ENCODE measurements at places on chromosomes 12 and 14. TPM values are rescaled to one million over a fixed set of nuclear protein-coding genes. Genes with fewer than 3 reads are reported as not detected.

Gene GPRC5A
- 0.20 TPM for total RNA-seq

- peaks cover 13% of the 10 kb centered on the region for H3K4me1 ChIP-seq
- H3K4me3 ChIP-seq = no peak overlapping the region
- no peaks in the 10 kb centered on the region for H3K27me3 ChIP-seq
- no peak overlapping the region for H3K27ac ChIP-seq
- H3K36me3 ChIP-seq = no peaks in the 10 kb centered on the region
Measured at GRCh38 chr14:53156238-53156637, 3.1 kb upstream of the DDHD1 start.

Gene STON2
- 4.4 TPM for total RNA-seq

GRCh38 chr12:51980051-51980808 is 26.5 kb upstream of the TAMALIN start:
- peak; percentile 48 for DNase-seq
- H3K27ac ChIP-seq = no peak overlapping the region
- no peaks in the 10 kb centered on the region for H3K27me3 ChIP-seq
- peak overlapping the region; percentile 52 for H3K4me3 ChIP-seq

- H3K27ac ChIP-seq = no peak overlapping the region
- no peaks in the 10 kb centered on the region for H3K4me1 ChIP-seq
- DNase-seq = no peak
- no peaks in the 10 kb centered on the region for H3K27me3 ChIP-seq
Measured at GRCh38 chr14:62329427-62329826, 567.2 kb downstream of the SNAPC1 start.

- no peaks in the 10 kb centered on the region for H3K4me1 ChIP-seq
- peaks cover 23% of the 10 kb centered on the region for H3K36me3 ChIP-seq
- no peak overlapping the region for H3K27ac ChIP-seq
Measured at GRCh38 chr14:51939226-51939625, 50.1 kb upstream of the RTRAF start.

Gene NANOG
- total RNA-seq = not detected

Gene PLEKHD1
- 0.25 TPM for total RNA-seq

DNA sequence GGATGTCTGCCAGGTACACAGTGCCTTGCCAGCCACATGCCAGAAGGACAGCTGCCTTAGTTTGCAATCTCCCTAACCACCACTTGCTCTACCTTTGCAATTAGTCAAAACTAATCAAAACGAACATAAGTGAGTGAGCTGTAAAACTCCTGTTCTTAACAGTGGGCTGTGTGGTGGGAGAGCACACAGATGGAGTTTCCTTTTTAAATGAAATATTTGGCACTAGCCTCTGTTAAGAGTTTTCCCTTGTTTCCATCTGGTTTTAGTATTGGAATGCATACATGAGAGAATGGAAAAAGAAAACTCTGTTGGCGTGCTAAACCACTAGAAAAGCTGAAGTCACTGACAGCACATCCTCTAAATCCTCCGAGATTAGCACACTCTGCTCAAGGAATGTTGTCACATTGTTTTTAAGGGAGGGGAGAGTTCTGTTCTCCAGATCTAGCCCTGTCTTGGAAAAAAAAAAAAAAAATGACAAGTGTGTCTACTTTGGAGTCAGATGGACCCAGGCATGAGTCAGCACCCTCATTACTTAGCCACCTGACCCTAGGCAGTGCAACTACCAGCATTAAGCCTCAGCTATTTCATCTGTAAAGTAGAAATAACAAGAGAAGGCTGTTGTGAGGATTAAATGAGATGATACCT is 83.9 kb downstream of the STXBP6 start:
- DNase-seq = no peak
- no peaks in the 10 kb centered on the region for H3K36me3 ChIP-seq

GRCh38 chr14:101367421-101368261 is 193.7 kb upstream of the DIO3 start:
- no peak overlapping the region for H3K4me3 ChIP-seq
- H3K36me3 ChIP-seq = no peaks in the 10 kb centered on the region
- H3K27me3 ChIP-seq = no peaks in the 10 kb centered on the region
- H3K4me1 ChIP-seq = no peaks in the 10 kb centered on the region
- no peak for DNase-seq
- no peak overlapping the region for H3K27ac ChIP-seq

GRCh38 chr14:71365361-71365760 is 458.1 kb downstream of the PCNX1 start:
- DNase-seq = no peak
- no peaks in the 10 kb centered on the region for H3K4me1 ChIP-seq
- H3K36me3 ChIP-seq = no peaks in the 10 kb centered on the region
- no peak overlapping the region for H3K4me3 ChIP-seq

GRCh38 chr14:35344107-35344807 is 52.1 kb downstream of the PSMA6 start:
- DNase-seq = no peak
- H3K4me1 ChIP-seq = no peaks in the 10 kb centered on the region
- no peaks in the 10 kb centered on the region for H3K27me3 ChIP-seq
- H3K4me3 ChIP-seq = no peak overlapping the region
- no peak overlapping the region for H3K27ac ChIP-seq

- H3K27me3 ChIP-seq = no peaks in the 10 kb centered on the region
- no peaks in the 10 kb centered on the region for H3K36me3 ChIP-seq
- no peak overlapping the region for H3K4me3 ChIP-seq
- peaks cover 22% of the 10 kb centered on the region for H3K4me1 ChIP-seq
- peak; percentile 26 for DNase-seq
Measured at GRCh38 chr12:1662761-1663439, 28.0 kb upstream of the ADIPOR2 start.

DNA sequence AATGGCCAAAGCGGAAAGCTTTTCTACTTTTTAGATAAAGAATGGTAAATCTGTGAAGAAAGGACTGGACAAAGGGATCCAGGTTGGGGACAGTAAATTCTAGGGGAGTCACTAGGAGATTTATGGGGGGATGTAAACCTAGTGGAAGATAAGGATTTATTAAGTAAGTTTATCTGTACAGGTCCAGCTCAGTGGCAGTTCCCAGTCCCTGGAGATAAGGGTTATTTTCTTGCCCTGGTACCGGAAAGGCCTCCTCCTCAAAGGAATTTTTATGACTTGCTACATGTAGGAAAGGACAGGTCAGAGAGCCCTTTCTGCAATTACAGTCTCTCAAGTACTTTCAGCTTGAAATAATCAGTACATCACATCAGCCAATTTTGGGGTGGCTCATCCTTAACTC is 72.6 kb upstream of the BICD1 start:
- no peak for DNase-seq
- no peaks in the 10 kb centered on the region for H3K36me3 ChIP-seq
- H3K4me3 ChIP-seq = no peak overlapping the region
- H3K27me3 ChIP-seq = no peaks in the 10 kb centered on the region

Gene LRIG3
- total RNA-seq = not detected

DNA sequence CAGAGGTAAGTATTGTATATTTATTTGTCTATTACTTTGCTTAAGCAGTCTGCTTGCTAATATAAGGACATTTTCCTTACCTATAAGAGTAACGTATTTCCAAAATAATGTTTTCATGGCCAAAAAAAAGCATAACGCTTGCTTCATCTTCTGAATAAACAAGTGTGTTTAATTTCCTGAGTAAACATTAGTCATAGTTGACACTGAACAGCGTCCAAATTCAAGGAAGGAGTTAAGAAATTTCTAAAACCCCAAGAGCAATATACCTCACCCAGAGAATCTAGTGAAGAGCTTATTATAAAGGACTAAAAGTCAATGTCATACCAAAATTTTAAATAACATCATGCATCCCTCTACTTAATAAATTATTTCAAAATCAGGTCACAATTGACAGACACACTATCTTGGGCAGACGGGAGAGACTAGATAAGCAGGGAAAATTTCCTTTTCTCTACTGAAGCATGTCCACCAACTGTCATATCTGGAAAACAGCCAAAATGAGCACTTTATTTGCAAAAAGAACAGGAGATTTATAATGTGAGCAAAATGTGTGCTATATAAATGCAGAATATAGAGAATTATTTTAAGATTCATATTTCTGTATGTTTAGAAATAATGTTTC is 25.1 kb downstream of the ANKS1B start:
- no peaks in the 10 kb centered on the region for H3K36me3 ChIP-seq
- no peaks in the 10 kb centered on the region for H3K27me3 ChIP-seq
- no peak overlapping the region for H3K4me3 ChIP-seq
- H3K4me1 ChIP-seq = no peaks in the 10 kb centered on the region
- DNase-seq = no peak

Gene TBX5
- total RNA-seq = not detected

DNA sequence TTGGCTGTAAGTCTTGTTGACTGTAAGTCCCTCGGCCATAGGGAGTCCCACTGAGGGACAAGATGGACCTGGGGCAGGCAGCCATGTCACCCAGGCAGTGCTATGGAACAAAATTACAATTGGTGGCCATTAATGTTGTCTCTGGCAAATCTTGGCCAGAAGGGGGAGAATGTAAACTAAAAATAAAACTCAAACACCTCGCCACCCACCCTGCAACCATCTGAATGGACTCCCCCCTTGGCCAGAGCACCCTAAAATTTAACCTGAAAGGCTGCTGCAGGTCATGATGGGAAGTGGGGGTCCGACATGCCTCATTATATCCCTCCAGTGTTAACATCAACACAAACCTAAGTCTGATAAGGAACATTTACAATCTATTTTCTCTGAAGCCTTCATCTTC is 8.2 kb downstream of the SLC22A17 start:
- no peak overlapping the region for H3K27ac ChIP-seq
- peaks cover 12% of the 10 kb centered on the region for H3K27me3 ChIP-seq
- no peak overlapping the region for H3K4me3 ChIP-seq
- no peaks in the 10 kb centered on the region for H3K4me1 ChIP-seq

- no peaks in the 10 kb centered on the region for H3K36me3 ChIP-seq
- H3K4me1 ChIP-seq = no peaks in the 10 kb centered on the region
- H3K27ac ChIP-seq = no peak overlapping the region
Measured at GRCh38 chr14:51668870-51669269, 17.2 kb downstream of the FRMD6 start.
